COLO829 (cell line): ENCODE measurements at places on chromosomes 6 and 20.

DNA sequence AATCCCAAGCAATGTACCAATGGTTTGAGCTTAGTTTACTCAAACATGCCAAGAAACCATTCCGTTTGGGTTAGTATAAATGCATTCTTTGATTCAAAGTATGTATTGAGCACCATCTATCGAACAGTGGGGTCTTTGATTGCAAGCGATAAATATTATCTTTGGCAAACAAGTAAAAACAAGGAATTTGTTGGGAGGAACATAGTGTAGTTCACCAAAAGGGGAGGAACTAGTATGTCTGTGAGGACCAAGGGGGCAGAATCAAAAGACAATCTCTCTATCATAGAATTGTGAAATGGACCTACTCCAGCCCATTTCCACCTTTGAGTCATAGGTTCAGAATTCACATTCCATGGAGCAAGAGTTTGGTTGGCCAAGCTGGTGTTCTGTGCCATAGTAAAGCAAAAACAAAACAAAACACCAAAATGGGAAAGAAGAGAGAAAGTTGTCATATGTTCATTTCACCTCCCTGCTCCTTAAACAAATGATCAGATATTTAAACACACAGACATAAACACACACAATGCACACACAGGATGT is 266.0 kb downstream of the TSHZ2 start:
- no peak for DNase-seq

- DNase-seq = no peak
Measured at GRCh38 chr6:29967379-29968010, 25.2 kb downstream of the HLA-A start.

- DNase-seq = no peak
Measured at GRCh38 chr20:45835329-45835765, 1.7 kb downstream of the SNX21 start.

DNA sequence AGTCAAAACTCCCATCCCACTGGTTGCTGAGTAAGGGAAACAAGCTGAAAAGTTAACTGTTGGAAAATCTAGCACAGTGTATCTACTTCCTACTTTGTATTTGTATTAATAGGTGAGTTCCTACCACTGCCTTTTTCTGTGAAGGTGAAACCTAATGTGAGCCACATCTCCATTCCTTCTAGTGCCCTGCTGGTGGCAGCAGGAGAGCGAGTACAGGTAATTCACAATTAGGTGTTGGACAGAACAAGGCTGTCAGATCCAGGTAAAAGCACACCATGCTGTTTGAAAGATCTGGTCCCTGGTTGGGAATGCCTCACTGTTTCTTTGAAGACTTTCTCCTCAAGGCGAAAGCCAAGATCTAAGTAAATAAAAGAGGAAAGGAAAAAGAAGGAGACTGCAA is 528.4 kb downstream of the PKHD1 start:
- no peak for DNase-seq

- no peak for DNase-seq
Measured at GRCh38 chr6:49550492-49551077, at the start of gene C6orf141. C6orf141 (plus strand) TSS chr6:49550668; CDS start chr6:49550793, 125 bp downstream.

DNA sequence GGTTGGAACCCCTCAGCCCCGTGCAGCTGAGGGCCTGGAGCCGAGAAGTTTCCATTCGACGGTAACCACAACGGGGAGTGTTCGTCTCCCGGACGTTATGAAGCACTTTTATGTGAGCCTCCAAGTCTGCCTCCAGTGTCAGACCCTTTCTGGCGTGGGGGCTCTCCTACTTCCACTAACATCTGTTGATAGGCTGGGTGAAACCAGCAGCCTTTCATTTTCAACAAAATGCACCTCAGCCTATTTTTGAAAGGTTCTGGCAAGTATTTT is 257.4 kb downstream of the THBS2 start:
- no peak for DNase-seq

DNA sequence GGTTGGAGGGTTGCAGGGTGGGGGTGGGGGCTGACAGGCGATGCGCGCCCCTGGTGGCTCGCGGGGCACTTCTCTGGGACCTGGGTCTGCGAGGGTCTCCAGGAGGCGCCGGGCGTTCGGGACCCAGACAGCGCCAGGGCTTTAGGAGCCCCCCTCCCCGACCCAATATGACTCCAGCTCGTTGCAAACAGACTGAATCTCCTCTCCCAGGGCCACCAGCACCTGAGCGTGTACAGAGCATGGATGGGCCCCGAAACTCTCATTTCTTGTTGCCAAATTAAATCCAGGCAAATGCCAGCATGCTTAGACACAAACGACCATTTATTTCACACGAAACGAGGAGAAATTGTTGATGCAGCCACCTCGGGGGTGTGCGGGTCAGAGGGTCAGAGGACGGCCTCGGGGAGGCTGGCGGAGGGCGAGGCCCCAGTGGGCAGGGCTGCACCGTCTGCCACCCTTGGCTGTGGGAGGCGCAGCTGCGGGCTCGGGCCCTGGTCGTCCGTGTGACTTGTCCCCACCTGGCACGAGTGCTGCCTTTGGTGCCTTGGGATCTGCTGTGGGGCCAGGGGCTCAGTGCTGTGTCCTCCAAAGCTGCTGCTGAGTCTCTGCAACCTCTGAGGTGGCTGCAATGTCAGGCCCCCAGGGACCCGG is 20.9 kb upstream of the GATA5 start:
- DNase-seq = no peak

- no peak for DNase-seq
Measured at GRCh38 chr20:19382386-19383340, 170.2 kb downstream of the SLC24A3 start.

- DNase-seq = no peak
Measured at GRCh38 chr20:651713-652614, 1.0 kb downstream of the SRXN1 start.

DNA sequence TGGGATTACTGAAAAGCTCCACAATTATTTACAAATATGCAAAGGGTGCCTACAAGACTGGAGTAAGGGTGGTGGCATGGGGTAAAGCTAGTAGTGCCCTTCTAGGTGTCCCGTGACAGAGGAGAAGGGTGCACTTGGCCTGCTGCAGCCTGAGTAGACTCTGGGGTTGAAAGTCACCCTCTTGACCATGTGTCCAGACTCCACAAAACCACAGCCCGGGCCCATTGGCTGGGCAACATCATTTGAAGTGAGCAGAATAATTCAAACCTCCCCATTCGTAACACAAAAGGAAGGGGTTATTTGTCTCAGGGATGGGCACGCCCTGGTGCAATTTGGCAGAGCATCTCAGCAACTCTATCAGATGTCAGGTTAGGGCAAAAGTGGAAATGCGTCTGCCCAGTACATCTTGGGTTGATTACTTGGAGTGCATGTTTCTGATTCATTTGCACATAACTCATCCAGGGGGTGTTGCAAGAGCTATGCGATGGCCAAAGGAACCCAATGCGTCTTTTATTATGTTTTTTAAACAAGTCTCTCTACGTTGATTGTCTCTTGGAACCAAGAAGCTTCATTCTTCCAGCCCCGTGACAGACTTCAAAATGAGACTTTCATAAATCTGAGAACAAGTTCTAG is 56.7 kb downstream of the ISM1 start:
- DNase-seq = no peak

- no peak for DNase-seq
Measured at GRCh38 chr20:59690976-59691375, 86.6 kb downstream of the PHACTR3 start.

DNA sequence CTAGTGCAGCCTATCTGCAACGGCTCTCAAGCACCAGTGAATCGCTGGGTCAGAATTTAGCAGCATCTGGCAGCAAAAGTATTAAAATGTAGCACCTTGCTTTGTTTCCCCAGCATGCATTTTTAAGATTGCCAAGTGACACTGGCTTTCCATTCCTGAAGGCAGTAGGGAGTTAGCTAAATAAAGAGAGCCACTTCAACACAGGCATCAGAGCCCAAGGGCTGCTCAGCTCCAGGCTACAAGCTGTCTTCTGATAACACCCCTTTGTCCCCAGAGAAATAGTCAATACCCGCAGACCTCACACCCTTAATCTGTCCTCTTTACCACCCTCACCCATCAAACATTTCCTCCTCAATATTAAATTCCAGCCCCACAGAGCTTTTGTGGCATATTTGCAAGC is 19.7 kb upstream of the MDFI start:
- DNase-seq = no peak

DNA sequence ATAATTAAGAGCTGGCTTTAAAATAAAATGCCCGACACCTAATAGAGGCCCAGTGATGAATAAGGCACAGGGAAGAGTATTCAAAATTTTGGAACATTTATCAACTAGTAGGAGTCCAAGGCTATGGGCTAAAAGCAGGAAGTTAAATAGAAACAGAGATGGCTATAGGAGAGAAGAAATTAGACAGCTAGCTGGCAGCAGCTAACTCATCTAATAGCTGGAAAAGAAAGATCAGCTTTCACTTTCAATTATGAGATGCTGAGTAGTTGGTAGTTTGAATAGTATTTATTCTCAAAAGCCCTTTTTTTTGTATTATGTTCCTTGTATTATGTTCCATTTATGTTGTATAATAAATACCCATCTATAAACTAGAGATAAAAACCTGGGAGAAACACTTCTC is 215.7 kb downstream of the SLC35F1 start:
- no peak for DNase-seq

- DNase-seq = no peak
Measured at GRCh38 chr20:3041854-3042409, 1.5 kb upstream of the GNRH2 start.

- no peak for DNase-seq
Measured at GRCh38 chr20:58969439-58969838, 11.6 kb upstream of the NELFCD start.

DNA sequence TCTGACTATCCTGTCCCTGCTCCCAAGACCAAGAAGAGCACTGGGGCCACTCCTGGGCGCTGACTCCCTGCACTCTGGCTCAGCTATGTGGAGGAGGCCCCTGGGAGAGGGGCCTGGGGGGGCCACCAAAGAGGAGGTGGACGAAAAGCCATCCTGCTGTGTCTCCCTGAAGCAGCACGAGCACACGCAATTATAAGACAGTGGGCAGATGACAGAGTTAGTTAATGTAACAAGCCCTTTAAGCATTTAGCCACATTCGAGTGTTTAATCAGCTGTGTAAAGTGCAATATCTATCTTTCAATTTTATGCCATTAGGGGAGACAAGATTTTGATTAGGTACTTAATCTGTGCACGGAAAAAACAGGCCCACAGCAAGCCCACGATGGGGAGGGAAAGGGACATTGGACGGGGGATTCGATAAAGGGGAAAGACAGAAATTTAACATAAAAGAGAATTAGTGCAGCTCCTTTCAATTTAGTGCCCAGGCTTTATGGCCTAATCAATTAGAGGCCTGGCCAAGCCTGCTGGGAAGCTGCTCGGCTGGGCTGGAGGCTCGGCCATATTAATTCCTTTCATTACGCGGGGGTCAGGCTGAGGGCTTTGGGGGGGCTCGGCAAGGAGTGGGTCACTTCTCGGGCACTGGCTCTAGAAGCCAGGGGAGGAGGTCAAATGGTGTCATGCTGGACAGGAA is 286.2 kb downstream of the DHX35 start:
- no peak for DNase-seq
